ENCODE measurements at places on chromosomes 11 and 22.

- no peak for DNase-seq
Measured at GRCh38 chr11:60918939-60919265, 4.9 kb downstream of the TMEM109 start.

GRCh38 chr22:37578002-37578401, 1.9 kb downstream of the LGALS2 start:
- no peak for DNase-seq

DNA sequence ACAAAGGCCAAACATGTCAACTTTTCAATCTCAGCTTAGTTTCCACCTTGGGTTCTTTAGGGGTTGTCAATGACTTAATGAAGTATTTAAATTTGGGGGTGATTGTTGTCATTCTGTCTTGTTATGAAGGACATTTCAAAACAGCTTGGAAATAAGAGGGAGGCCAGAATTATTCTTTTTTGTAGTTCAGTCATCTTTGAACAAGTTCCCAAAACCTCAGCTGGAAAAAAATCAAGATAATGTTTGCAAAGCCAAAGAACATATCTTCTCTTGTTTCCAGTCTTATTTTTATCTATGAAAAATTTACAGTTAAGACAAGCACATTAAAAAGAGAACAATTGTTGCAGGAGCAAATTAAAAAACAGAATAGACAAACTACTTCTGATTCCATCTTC, 612.8 kb downstream of the INSC start:
- DNase-seq: no peak

GRCh38 chr11:45748801-45749200, 56.1 kb upstream of the SLC35C1 start:
- DNase-seq: no peak

- DNase-seq: no peak
Measured at GRCh38 chr11:18209058-18209457, 27.5 kb downstream of the SAA4 start.

- no peak for DNase-seq
Measured at GRCh38 chr11:67027483-67027930, 4.6 kb downstream of the SYT12 start.

GRCh38 chr11:86692317-86692716, 19.9 kb upstream of the ME3 start:
- DNase-seq: no peak

DNA sequence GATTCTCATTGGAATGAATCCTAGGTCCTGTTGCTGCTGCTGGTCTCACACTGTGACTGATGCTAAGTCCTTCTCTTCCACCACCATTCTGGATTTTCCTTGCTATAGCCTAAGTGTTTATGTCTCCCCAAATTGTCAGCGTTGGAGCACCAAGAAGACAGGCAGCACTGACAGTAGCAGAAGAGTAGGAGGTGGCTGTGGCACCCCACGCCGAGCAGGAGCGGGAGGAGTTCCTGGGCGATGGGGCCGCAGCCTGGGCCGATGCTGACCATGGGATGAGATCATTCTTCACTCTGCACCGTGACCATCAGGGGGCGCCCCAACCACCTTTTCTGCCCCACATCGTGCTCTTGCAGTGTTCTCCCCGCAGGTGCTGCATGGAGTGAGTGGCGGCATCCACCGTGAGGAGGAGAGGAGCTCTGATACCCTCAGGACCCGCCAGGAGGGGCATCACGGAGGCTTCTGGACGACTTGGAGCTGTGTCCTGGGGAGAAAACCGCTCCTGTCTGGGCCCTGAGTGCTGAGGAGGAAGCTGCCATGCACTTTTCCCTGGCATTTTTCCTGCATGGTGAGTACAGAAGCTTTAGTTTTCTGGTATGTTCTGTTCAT, 57.0 kb downstream of the LRRC74B start:
- peak; percentile 74 for DNase-seq

DNA sequence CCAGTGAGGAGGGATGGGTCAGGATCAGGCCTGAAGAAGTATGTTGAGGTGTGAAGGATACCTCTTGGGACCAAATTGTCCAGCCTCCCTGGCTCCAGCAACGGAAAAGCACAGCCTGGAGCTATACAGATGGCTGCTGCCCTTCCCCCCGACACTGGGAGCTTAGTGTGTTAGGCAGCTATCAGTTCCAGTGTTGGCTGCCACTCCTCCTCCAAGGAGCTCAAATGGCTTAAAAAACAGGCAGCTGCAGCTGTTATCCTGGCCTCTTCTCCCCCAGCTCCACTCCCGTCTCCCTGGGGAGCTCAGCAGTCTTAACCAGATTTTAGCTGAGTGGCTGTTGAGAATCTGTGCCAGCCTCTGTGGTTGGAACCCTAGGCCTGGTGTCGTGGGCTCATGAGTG, 225.0 kb downstream of the JRKL start:
- DNase-seq: no peak

GRCh38 chr11:66720223-66720898, 8.7 kb downstream of the SPTBN2 start:
- no peak for DNase-seq

GRCh38 chr11:43397251-43397650, 38.5 kb downstream of the TTC17 start:
- no peak for DNase-seq

DNA sequence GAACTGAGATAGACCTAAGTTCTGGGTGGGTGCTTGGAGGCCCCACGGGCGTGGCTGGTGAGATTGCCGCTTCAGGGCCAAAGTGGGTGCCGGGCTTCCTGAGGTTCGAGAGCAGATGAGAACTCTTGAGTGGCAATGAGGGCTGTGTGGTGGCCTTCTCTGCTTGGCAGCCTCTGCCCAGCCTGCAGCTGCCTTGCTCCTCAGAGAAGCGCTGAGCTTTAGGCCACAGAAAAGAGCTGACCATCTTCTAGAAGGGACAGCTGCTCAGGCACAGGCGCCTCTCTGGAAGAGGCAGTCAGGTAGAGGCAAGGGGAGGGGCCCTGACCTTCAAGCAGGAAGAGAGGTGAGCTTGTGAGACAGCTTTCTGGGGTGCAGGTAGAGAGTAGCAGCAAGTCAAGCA, 72.8 kb downstream of the MED15 start:
- DNase-seq: no peak

DNA sequence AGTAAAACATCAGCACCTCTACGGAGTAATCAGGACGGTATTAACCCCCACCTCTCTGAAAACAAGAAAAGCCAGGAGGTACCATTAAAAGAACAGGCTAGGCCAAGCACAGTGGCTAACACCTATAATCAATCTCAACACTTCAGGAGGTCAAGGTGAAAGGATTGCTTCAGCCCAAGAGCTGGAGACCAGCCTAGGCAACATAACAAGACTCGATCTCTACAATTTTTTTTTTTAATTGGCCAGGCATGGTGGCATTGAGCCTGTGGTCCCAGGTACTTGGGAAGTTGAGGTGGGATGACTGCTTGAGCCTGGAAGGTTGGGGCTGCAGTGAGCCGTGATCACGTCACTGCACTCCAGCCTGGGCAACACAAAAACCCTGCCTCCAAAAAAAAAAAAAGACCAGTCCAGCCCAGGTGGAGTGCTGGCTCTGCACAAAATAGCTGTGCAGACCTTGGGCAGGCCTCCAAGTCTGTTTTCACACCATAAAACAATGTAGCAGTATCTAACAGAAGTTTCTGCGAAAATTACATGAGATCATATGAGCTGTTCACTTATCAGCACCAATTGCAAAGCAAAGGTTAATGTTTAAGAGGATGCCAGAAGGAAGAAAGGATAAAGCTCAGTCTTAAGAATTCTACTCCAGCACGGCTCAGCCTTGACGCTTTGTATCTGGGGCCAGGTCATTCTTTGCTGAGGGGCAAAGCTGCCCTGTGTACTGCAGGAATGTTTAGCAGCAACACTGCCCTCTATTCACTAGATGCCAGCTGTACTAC, 14.8 kb downstream of the CHKA start:
- no peak for DNase-seq

DNA sequence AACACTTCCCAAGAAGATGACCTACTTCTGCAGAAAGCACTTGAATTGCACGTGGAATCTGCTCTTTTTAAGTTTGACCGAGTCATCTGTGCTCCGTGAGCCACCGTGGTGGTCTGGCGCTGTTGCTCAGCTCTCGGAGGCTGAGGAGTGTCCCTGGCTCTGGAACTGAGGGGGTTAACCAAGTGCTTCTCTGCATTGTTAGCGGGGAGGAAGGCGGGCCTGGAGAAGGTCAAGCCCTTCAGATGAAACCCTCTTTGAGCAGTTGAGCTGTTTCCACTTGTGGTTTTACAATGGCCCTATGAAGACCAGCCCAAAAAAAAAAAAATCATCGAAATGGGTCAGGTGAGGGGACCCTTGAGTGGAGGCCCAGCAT, 286.4 kb downstream of the NTM start:
- DNase-seq: no peak

DNA sequence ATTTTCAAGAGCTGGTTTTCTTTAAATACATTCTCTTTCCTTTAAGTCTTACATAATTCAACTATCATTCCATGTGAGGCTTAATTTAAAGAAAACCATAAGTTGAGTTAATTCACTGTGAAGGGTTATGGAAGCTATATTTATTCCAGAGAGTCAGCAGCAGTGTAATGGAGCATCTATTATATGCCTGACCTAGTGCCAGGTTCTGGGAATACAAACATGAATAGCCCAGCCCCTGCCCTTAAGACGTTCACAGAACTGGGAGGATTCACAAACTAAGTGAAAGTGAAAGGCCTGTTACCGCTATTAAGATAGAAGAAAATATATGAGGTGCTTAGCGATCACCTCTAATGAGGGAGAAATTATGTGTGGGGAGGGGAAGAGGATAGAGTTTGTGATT, 408.9 kb upstream of the CCDC90B start:
- DNase-seq: no peak

GRCh38 chr11:12071574-12071973, 38.8 kb upstream of the MICAL2 start:
- no peak for DNase-seq

- DNase-seq: no peak
Measured at GRCh38 chr22:32830473-32830872, 29.0 kb downstream of the TIMP3 start.

DNA sequence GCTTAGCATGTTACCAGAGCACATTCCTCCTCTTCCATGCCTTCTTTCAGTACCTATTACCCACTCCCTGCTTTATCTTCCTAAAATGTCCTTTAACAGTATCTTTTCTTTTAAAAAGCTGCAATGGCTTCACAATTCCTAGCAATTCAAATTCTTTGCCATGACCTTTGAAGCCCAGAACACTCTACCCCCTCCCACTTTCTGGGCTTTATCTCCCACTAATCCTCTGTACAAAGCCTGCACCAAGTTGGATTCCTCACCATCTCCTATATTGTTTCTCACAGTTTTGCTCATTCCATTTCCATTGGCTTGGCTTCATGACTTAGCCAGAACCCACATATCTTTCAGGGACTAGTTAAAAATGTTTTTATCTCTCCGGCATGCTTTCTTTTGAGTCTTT, 80.9 kb downstream of the FAM76B start:
- no peak for DNase-seq

- DNase-seq: no peak
Measured at GRCh38 chr11:101215069-101215468, 85.5 kb upstream of the PGR start.

- DNase-seq: no peak
Measured at GRCh38 chr11:104327861-104328511, 164.0 kb upstream of the PDGFD start.

- DNase-seq: no peak
Measured at GRCh38 chr11:628056-628455, 1.1 kb upstream of the SCT start.

- no peak for DNase-seq
Measured at GRCh38 chr11:35689081-35689996, 26.8 kb downstream of the TRIM44 start.

Measured in substantia nigra (tissue), 51 donors.